ENCODE measurements at places on chromosomes 2 and 18.
A peak's percentile ranks its signal among the peaks of the same experiment; 100 is the strongest.

- H3K27me3 ChIP-seq = no peaks in the 10 kb centered on the region
- no peak overlapping the region for H3K27ac ChIP-seq
- DNase-seq = no peak
- no peaks in the 10 kb centered on the region for H3K36me3 ChIP-seq
- H3K4me1 ChIP-seq = peaks cover 12% of the 10 kb centered on the region
- H3K4me3 ChIP-seq = no peak overlapping the region
These were observed 61.0 kb downstream of the ERBB4 start for GRCh38 chr2:212477571-212477970.

DNA sequence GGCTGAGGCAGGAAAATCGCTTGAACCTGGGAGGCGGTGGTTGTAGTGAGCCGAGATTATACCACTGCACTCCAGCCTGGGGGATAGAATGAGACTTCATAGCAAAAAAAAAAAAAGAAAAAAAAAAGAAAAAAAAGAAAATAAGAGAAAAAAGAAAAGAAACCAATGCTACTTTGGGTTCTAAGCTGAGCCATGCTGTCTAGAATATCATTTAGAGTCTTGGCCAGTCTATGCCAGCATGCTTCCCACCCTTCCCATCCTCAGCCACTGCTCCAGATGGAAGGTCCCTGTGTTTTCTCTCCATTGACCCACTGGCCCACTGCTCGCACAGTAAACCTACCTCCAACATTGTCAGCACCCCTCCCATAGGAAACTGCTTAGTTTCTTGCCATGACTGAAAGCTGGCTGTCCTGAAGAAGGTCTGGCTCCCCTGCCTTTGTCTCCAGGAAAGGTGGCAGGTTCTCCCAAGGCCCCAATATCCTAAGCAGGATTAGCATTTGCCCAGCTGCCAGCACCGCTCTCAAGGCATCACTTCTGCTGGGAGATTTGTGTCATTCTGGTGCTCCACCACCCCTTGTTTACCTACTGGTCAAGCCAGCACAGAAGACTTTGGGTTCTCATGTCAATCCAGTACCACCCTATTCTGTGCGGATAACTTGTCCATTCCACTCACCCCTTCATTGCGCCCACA is 47.3 kb upstream of the PAPOLG start:
- DNase-seq = no peak
- H3K27me3 ChIP-seq = peaks cover 9% of the 10 kb centered on the region
- H3K4me3 ChIP-seq = no peak overlapping the region
- no peaks in the 10 kb centered on the region for H3K36me3 ChIP-seq
- H3K4me1 ChIP-seq = no peaks in the 10 kb centered on the region

GRCh38 chr2:68411397-68412126 is 46.5 kb downstream of the PLEK start:
- H3K36me3 ChIP-seq = no peaks in the 10 kb centered on the region
- H3K27ac ChIP-seq = no peak overlapping the region
- H3K4me3 ChIP-seq = no peak overlapping the region
- H3K27me3 ChIP-seq = no peaks in the 10 kb centered on the region
- no peak for DNase-seq

DNA sequence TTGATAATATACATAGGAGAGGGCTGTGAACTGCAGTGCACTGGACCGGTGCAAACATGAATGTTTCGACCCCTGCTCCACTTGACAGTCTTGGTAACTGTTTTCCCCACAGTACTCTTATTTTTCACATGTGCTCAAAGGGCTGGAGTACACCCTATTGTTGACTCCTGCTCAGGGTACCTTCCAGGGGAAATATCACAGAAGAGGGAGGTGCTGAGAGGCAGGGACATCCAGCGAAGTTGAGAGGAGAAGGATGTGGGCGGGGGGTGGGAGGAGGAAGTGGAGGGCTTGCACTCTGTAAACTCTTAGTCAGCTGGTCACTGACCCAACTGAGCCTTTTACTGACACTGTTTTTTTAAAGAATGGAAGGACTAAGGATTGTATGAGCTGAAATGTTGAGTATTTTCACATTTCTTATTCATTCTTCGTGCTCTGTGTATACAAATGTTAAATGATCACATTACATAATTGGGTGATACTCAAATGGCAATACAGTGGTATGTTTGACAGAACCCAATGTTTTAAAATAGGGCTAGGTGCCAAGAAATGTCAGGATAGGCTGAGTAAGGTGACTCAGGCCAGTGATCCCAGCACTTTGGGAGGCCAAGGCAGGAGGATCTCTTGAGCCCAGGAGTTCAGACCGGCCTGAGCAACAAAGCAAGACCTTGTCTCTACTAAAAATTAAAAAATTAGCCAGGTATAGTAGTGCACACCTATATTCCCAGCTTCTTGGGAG is 10.0 kb downstream of the INPP4A start:
- H3K36me3 ChIP-seq = no peaks in the 10 kb centered on the region
- H3K4me1 ChIP-seq = peaks cover 65% of the 10 kb centered on the region
- peak overlapping the region; percentile 43 for H3K27ac ChIP-seq
- H3K4me3 ChIP-seq = no peak overlapping the region
- no peak for DNase-seq

GRCh38 chr2:63651356-63651755 is 62.6 kb downstream of the MDH1 start:
- no peak overlapping the region for H3K27ac ChIP-seq
- no peaks in the 10 kb centered on the region for H3K36me3 ChIP-seq
- no peaks in the 10 kb centered on the region for H3K4me1 ChIP-seq
- no peaks in the 10 kb centered on the region for H3K27me3 ChIP-seq
- DNase-seq = no peak
- no peak overlapping the region for H3K4me3 ChIP-seq

DNA sequence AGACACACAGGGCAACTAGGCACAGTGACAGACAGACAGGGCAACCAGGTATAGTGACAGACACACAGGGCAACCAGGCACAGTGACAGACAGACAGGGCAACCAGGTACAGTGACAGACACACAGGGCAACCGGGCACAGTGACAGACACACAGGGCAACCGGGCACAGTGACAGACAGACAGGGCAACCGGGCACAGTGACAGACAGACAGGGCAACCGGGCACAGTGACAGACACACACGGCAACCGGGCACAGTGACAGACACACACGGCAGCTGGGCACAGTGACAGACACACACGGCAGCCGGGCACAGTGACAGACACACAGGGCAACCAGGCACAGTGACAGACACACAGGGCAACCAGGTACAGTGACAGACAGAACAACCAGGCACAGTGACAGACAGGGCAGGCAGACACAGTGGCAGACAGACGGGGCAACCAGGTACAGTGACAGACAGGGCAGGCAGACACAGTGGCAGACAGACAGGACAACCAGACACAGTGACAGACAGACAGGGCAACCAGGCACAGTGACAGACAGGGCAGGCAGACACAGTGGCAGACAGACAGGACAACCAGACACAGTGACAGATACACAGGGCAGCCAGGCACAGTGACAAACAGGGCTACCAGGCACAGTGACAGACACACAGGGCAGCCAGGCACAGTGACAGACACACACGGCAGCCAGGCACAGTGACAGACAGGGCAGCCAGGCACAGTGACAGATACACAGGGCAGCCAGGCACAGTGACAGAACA is 64.7 kb upstream of the RAB6C start:
- H3K4me1 ChIP-seq = no peaks in the 10 kb centered on the region
- H3K36me3 ChIP-seq = no peaks in the 10 kb centered on the region
- no peak overlapping the region for H3K4me3 ChIP-seq
- no peak for DNase-seq

DNA sequence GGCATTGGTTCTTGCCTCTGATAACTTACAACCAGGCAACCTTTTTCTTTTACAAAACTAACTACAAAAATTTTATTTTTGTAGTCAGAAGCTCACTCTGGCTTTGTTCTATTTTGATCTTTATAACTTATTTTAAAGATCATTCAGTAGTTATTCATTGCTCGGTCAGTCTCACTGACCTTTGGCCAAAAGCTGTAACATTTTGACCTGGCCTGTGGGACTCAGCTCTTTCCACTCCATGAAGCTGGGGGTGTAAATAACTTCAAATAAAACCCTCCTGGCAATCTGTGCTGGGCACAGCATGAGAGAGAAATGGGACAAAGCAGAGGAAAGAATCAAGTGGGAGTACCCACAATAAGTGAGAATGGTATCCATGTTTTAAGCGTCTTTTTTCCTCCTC is 380.7 kb downstream of the SETBP1 start:
- no peak overlapping the region for H3K27ac ChIP-seq
- peaks cover 25% of the 10 kb centered on the region for H3K4me1 ChIP-seq
- H3K36me3 ChIP-seq = no peaks in the 10 kb centered on the region

DNA sequence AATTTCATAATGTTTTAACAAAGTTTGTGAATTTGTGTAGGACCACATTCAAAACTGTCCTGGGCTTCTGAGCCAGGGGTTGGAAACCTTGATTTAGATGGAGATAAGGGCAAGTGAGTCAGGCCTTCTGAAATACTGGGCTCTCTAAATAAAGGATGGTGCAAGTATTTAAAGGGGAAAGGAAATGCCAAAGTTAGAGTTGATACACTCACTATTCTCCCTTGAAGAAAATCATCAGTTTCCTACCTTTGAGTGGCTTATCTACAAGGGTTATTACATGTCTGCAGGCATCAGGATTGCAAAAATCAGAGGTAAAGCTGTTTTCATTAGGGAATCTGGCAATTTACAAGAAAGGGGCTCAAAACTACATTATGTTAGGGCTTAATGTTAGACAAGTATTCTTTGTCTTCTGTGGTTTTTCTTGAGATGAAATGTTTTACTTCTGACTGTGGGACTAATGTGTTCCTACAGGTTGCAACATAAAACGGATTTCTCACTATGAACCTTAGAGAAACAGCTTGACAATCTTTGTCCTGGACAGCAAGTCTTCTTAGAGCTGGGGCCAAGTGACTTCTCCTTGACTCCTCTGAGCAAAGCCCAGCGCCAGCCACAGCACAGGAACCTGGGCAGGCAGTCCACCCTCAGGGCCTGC is 31.1 kb downstream of the RNU4ATAC start:
- no peak for DNase-seq
- no peaks in the 10 kb centered on the region for H3K27me3 ChIP-seq
- peak overlapping the region; percentile 44 for H3K27ac ChIP-seq
- no peak overlapping the region for H3K4me3 ChIP-seq

DNA sequence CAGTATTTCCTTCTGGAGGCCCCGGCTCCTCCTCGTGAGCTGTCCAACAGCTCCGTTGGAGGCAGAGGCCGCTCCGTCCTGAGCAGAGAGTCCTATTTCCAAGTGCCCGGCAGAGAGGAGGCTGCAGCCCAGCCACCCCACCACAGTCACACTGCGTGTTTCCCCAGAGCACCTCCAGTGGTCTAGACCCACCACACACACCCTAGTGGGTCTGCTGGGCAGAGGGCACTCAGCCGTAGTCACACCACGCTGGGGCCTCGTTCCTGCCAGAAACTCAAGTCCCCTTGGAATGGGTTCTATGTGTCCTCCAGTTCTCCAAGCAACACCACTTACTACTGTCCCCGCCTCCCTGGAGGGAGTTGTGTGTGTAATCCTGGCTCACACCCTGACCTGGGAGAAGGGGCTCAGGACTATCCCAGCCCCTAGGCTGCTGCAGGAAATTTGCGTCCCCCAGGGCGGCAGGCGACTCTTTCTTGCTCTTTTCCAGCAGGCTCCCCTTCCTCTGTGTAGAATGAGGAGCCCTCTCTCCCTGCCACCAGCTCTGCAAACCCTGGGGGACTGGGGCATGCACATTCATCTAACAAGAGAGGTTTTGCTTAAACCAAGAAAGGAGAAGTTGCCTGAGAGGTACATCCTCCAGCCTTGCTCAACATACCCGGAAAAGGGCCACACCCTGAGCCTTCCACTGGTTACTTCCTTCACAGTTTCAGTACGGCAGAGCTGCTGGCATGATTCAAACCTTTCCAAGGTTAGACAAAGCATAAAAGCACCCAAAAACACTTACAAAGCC is 114.1 kb downstream of the NDUFA10 start:
- peaks cover 15% of the 10 kb centered on the region for H3K4me1 ChIP-seq
- H3K36me3 ChIP-seq = no peaks in the 10 kb centered on the region
- peak; percentile 42 for DNase-seq
- H3K4me3 ChIP-seq = no peak overlapping the region
- H3K27ac ChIP-seq = peak overlapping the region; percentile 31

DNA sequence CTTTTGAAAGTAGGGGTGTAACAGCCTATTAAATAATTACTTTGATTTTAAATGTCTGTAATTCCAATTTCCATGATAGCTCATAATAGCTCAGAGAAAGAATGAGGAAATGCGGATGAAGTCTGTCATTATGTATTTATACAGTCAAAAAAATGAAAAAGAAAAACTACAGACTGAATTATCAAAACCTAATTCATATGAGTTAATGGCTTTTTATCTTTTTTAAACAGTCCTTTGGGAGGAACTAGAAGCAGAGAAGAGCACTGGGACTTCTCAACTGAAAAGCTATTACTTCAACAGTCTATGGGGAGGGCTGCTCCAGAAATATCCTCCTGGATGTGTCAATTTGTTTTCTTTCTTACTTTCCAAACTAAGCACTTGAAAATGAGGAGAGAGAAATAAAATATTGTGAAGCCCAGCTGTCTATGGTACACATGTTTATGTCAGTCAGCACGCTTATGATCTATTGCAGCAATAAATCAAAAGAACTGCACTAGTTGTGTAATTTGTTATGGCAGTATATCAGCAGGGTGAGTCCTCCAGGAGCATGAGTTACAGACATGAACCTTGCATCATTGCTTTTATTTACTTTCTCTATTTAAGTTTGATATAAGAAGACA is 1550.2 kb downstream of the LRP1B start:
- H3K27ac ChIP-seq = no peak overlapping the region
- no peaks in the 10 kb centered on the region for H3K4me1 ChIP-seq
- no peak overlapping the region for H3K4me3 ChIP-seq
- no peaks in the 10 kb centered on the region for H3K36me3 ChIP-seq
- no peaks in the 10 kb centered on the region for H3K27me3 ChIP-seq
